Stimulated activated CD4-positive, alpha-beta T cell treated with anti-CD3 and anti-CD28 coated beads, Interleukin-1b, Interleukin-23, amount 100 ng/mL, for 48 hours (primary cell): ENCODE measurements at places on chromosomes 6 and 20.
A peak's percentile ranks its signal among the peaks of the same experiment; 100 is the strongest.

DNA sequence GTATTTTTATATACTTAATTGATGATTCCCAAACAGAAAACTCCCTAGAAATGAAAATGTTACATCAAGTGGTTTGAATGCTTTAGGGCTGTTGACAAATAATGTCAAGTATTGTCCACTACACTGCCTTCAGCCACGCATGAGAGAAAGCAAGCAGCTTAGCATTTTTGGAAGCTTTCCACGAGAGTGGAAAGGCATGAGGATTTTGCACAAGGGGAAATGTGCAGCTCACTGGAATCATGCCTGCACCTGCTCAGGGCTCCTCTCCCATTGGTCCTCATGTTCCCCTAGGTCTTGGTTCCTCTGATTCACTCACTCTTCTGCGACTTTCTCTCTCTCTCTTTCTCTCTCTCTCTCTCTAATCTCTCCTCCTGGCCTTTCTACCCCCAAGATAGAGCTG, 439.5 kb upstream of the CDH4 start:
- no peak for DNase-seq

DNA sequence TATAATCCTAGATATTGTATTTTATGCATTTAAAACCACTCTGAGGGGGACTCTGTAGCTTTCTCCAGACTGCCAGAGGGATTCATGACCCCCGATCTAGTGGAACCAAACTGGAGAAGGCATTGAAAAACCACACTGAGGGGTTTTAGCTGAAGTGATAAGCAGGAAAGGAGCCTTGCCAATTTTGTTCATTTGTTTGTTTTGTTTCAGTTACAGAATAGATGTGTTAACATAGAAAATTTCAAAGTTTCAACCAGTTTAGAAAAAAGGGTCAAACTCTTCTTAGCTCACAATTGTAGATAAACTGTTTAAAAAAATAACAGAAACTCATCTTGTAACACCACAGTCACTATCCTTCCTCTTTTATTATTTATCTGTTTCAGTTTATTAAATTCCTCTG, 19.8 kb downstream of the TAB2 start:
- DNase-seq, result no peak

GRCh38 chr6:140011537-140011936, 637.1 kb upstream of the CITED2 start:
- DNase-seq, result no peak

DNA sequence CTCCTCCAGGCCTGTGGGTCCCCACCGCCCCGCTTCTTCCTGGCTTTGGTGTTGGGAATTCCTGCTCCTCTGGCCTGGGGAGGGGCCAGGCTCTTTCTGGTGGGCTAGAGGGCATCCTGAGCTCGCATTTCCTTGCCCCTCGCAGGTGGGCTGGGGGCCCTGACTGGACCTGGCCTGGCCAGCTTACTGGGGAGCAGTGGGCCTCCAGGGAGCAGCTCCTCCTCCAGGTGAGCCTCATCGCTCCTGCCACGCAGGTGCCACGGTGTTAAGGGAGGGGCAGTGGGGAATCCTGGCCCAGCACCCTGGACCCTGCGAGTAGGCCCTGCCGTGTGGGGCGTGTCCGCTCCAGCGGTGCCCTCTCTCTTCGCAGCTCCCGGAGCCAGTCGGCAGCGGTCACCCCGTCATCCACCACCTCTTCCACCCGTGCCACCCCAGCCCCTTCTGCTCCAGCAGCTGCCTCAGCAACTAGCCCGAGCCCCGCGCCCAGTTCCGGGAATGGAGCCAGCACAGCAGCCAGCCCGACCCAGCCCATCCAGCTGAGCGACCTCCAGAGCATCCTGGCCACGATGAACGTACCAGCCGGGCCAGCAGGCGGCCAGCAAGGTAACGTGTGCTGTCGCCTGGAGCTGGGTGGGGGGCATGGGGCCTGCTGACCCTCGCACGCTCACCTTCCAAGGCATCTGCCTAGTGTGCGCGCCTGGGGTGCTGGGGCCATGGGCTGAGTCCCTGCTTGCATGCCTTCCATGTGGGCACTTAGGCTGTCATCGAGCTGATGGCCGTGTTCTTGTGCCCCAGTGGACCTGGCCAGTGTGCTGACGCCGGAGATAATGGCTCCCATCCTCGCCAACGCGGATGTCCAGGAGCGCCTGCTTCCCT, 4.7 kb downstream of the ADRM1 start:
- DNase-seq, result no peak

DNA sequence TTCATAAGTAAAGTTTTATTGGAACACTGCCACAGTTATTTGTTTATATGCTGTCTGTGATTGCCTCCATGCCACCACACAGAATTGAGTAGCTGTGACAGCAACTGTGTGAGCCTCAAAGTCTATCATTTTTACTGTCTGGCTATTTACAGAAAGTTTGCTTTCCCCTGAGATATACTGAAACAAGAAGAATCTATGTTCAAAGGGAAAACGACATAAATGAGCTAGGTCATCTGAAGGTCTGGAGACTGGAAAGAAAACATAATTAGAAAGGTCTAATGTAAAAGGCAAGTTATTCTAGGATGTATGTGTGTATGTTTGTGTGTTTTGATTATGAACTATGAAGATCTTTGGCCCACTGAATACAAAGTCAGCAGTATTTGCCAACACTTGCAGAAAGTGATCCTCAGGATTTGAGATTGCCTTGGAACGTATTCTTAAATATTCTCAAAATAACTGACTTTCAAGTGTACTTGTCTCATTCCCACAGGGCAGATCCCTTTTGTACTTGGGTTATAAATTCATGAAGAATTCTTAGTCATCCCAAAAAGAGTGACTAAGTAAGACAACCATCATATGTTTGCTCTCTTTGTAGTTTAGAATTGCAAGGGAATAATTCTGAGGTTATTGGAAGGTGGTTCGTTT, 677.7 kb downstream of the DOK5 start:
- DNase-seq, result no peak

DNA sequence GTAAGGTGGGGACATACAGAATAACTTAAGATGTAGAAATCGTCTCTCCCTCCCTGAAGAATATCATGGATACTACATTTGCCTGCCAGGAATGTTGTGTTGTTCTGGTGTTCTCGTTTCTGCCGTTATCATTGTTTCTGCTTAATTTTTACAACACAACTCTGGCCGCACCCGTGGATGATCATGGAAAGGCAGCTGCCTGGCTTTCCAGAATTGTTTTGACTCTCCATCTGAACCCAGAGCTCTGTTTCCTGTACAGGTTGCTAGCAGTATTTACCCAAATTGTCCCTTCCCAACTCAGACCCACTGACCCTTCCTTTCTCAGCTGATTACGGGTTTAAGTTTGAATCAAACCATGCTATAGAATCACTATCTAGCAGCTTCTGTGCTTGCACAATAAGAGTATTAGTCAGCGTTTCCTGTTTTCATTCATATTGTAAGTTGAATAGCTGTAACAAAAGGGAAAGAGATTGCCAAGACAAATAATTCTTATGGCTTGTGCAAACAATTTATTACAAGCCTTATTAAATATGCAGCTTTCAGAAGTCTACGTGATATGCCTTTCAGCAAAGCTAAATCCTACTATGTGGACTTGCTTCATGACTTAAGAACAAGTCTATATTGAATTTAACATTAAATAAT, 139.0 kb downstream of the MTHFD1L start:
- no peak for DNase-seq

GRCh38 chr6:148635070-148635743, 111.6 kb upstream of the UST start:
- no peak for DNase-seq

GRCh38 chr20:2292416-2293110, 3.2 kb upstream of the TGM3 start:
- DNase-seq, result no peak

DNA sequence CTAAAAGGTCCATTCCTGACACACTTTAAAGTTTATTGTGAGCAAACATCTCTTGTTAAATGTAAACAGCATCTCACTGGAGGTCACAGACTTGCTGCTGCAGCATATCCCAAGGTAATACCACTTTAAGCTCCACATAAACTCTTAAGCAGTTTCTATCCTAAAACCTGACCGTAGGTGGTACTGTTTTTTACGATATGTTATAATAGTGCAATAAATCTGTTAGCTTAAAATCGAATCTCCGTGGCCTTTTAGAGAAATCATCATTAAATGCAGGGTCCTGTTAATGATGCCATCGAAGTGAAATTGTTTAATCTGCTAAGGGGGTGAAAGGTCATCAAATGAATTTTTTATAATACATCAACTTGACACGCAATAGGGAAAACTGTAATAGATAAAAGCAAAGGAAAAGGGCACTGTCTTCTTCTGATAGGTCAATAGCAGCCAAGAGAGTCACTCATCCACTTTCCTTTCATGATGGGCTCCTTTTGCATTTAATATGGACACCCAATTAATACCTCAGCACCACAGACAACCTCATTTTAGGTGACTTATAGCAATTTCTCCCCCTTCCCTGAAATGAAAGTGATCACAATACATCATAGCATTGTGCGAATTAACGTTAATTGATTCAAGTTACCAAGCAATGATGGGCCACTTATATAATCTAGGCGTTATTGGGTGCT, 436.1 kb downstream of the PKHD1 start:
- DNase-seq, result no peak

- DNase-seq, result no peak
Observed at GRCh38 chr20:10679269-10679668, 5.5 kb upstream of the JAG1 start.

- no peak for DNase-seq
Observed at GRCh38 chr6:43870660-43871061, 100.7 kb downstream of the VEGFA start.

GRCh38 chr6:113182370-113183141, 674.6 kb upstream of the MARCKS start:
- no peak for DNase-seq

GRCh38 chr6:8277769-8278168, 157.6 kb downstream of the SLC35B3 start:
- DNase-seq, result no peak

DNA sequence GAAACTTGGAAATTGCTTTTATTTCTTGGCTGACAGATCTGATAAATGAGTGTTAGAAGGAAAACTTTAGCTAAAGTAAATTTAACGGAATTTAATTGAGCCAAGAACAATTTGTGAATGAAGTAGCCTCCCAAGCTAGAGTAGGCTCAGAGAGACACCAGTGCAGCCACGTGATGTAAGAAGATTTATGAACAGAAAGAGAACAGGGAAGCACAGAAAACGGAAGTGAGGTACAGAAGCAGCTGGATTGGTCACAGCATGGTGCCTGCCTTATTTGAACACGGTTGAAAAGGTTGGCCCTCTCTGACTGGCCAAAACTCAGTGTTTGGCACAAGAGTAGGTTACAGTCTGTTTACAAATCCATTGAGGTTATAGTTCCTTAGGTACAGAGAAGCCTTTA, 29.5 kb upstream of the IFNGR1 start:
- DNase-seq, result no peak

- DNase-seq, result no peak
Observed at GRCh38 chr20:45450097-45450818, 19.3 kb upstream of the WFDC2 start.

GRCh38 chr6:45697605-45698004, 318.1 kb downstream of the CLIC5 start:
- no peak for DNase-seq

DNA sequence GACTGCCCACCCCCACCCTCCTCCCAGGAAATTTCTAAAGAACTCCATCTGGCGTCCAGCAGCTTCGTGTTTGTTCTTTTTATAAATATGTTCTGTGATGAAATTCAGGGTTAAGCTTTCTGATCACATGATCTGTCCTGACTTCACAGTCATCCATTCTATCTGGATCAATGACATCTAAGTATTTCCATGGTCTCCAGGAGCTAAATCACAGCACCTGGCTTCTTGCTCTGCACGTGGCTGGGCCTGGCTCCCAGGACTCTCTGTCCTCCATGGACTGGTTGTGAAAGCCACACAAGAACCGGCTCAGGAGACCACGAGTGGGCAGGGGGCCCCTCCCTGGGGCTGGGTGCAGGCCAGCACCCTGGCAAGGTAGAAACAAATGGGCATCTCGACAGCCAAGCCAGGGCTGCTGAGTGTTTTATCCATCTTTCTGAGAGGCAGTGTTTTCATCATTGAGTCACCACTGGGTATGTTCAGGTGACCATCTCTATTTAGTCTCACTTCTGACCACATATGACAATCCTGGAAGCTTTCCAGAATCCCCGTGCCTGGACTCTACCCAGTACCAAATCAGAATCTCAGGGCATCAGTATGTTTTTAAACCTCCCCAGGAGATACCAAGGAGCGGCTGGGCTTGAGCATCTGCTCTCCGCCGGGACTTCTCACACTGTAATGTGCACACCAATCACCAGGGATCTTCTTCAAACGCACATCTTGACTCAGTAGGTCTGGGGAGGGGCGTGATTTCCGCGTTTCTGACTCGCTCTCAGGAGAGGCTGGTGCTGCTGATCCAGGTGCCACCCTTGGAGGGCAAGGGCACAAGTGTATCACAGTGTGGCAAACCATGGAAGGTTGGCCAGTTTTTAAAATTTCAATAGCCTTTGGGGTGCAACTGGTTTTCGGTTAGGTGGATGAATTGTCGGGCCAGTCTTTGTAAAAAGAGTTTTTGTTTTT, 31.6 kb upstream of the PXDC1 start:
- DNase-seq, result no peak

DNA sequence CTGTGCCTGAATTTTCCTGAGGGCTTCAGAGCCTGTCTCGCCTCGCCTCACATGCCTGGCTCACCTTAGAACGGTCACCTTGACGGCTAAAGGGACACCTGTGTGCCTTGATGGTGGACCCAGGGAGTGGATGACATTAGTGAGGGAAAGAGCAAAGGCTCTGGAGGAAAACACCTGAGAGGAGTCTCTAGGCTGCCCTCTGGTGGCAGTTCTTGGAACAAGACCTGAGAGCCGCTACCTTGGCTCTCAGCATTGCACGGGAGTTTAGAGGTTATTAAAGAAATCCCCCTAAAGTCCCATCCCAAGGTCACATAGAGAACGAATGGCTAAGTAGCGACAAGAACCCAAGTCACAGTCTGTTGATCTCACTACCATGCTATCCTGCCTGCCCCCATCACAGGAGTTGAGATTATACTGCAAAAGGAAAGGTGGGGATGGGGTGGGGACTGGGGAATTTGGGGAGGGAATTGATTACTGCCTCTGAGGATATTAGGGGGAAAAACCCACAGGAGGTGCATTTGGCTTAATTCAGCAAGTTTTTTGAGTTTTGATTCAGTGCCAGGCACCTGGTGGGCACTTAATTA, 7.9 kb upstream of the CDSN start:
- peak; percentile 63 for DNase-seq

- DNase-seq, result no peak
Observed at GRCh38 chr6:25053875-25054371, 118.2 kb upstream of the RIPOR2 start.

- no peak for DNase-seq
Observed at GRCh38 chr6:161027385-161027784, 35.8 kb downstream of the MAP3K4 start.

- no peak for DNase-seq
Observed at GRCh38 chr6:12392490-12392889, 102.3 kb downstream of the EDN1 start.

- no peak for DNase-seq
Observed at GRCh38 chr6:3212261-3212660, 15.2 kb downstream of the TUBB2B start.

- DNase-seq, result no peak
Observed at GRCh38 chr20:57708694-57709673, 831 bp downstream of the PMEPA1 start.

DNA sequence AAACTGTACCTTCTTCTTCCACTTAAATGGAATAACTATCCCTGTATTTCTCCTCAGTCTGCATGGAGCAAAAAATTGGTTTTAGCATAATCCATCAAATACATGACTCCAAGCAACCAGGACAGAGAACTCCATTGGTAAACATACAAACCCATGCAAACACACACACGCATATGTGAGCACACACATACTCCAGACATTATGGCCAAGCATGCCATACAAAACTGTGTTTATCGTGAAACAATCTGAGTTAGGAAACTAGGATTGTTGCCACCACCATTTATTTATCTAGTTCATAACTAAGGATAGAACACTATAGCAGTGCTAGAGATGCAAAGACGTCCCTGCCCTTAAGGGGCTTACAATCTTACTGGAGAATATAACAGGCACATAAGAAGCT, 206.0 kb upstream of the SHLD1 start:
- no peak for DNase-seq
